Activated CD8-positive, alpha-beta T cell treated with anti-CD3 and anti-CD28 coated beads, Interleukin-2, amount 10 ng/mL, durations not matched to agents 7 days and 5 days (primary cell): ENCODE measurements at places on chromosomes 1 and 21. TPM values are rescaled to one million over a fixed set of nuclear protein-coding genes. Genes with fewer than 3 reads are reported as not detected.

Gene TSSK3
- not detected for total RNA-seq

Gene L1TD1
- total RNA-seq, result not detected

Gene CYP2J2
- 3.1 TPM for total RNA-seq

Gene OR14K1
- total RNA-seq, result not detected

Gene CDC20
- total RNA-seq, result 214 TPM

Gene LAPTM5
- 413 TPM for total RNA-seq

Gene LENEP
- total RNA-seq, result 0.91 TPM

Gene MPZL1
- 13.6 TPM for total RNA-seq

Gene RBBP4
- 290 TPM for total RNA-seq

Gene S100A11
- 269 TPM for total RNA-seq

Gene GRIK1
- not detected for total RNA-seq

Gene VSIG8
- not detected for total RNA-seq

Gene PROK1
- total RNA-seq, result not detected

Gene SAMD13
- not detected for total RNA-seq

Gene PRKAA2
- not detected for total RNA-seq

Gene TBX19
- total RNA-seq, result 2.1 TPM

Gene KPRP
- total RNA-seq, result not detected

Gene CLDN17
- total RNA-seq, result not detected
